Kidney glomerular epithelial cell (primary cell): ENCODE measurements at places on chromosomes 16 and 17.

DNA sequence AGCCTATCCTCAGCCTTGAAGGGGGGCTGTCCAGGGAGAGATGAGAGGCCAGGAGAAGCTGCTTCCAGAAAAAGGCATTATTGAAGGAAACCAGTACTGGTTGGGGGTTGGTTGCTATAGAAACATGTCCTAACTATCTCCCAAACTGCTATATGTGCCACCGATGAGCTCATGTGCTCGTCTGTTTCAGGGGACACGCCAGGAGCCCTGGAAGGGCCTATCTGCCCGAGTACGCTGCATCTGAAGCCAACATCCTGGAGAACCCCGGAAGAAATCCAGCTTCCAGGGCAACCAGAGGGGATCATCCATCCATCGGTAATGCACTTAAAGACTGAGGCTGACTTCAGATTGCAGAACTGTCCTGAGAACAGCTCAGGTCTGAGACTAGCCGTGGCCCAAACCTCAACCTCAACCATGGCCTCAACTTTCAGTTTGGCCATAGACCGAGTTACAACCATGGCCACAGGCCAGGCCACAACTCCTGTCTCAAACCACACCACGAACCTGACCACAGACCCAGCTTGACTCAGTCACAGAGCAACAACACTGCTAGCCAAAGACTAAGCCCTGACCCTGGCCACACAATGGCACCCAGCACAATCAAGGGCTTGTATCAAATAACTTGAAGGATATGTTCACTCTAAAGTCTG lies 10.2 kb downstream of the PITPNM3 start:
- no peak for DNase-seq

DNA sequence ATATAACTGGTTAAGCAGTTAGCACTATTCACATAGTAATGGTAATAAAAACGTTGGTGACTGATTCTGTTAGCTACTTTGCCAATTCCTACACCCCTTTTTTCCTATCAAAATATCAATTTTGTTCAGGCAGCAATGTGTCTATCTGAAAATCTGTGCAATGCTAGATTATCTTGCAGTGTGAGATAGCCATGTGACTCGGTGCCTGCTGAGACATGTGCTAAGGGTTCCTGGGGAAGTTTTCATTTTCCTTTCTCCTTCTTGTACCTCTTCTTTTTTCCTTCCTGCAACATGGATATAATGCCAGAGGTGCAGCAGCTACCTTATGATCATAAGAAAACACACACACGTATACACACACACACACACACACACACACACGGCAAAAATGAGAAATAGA lies 100.5 kb upstream of the SHISA6 start:
- DNase-seq, result no peak

DNA sequence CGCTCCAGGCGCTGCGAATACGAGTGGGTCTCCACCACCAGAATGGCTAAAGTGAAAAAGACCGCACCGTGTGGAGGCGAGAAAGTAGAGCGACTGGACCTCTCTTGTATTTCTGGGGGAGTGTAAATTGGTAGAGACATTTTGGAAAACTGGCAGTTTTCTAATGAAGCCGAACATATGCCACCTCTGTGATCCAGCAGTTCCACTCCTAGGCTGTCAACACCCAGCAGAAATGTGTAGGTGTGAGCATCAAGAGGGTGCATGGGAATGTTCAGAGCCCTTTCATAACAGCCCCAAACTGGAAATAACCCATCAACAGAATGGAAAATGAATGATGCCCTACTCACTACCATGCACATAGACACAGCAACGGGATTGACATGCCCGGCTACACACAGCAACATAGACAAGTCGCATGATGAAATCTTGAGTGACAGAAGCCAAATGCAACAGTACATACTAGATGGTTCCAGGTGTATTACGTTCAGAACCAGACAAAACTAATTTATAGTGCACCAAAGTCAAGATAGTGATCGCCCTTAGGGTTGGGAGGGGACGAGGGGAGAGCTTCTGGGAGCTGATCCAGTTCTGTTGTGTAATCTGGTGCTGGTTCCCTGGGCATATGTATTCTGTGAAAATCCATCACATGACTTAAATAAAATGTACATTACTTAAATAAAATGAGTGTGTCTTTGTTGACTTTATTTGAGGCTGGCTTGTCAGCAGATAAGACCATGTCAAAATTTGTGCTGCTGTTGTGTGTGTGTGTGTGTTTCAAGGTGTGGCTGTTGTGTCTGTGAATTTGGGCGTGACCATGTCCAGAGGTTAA lies 877 bp upstream of the BCL7C start:
- no peak for DNase-seq

DNA sequence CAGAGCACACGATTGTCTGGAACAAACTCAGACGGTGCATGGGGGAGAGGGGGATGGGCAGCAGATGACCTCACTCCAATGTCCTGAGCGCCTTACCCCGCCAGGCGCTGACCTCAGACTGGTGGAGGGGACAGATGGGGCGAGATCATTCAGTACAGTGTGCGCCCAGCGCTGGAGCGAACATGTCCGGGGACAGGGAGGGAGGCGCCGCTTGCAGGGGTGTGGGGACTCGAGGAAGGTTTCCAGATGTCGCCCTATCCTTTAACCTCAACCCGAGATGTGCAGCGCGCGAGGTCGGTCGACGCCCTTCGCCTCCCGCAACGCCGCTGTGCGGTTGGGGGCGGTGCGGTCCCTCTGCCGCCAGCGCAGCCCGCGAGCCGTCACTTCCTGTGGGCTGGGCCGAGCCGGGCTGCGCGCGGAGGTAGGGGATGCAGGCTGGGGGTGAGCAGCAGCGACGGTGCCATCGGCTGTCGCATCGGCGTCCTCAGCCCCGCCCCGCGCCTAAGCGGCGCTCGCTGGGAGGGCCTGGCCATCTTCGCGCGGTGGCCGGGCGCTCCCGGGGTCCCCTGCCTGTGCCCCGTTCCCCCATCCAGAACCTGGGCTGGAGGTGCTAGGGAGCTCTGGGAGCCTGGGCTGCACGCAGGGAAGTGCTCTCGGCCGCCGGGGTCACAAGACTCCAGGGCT lies 5.3 kb upstream of the CDR2L start:
- DNase-seq, result peak; percentile 54

GRCh38 chr17:77790143-77790829 lies 168.2 kb upstream of the TNRC6C start:
- DNase-seq, result no peak

GRCh38 chr17:59439262-59439661 lies 107.8 kb downstream of the YPEL2 start:
- DNase-seq, result peak; percentile 39

DNA sequence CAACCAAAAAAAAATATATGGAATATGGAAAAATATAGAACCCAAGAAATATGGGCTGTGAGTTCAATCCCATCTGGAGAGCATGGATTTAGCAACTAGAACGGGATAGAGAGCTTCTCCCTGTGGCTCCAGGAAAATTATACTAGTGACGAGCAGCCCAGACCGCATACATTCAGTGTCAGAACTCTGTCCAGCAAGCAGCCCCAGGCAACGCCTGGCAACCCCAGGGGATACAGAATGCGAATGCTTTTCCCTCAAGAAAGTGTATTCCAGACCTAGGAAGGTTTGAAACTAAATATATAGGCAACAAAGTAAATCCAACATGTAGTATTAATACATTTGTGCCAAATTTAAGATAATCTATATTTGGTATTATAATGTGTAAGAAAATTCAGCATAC lies 13.5 kb upstream of the ASGR2 start:
- no peak for DNase-seq
